ENCODE measurements at places on chromosomes 4 and X. TPM values are rescaled to one million over a fixed set of nuclear protein-coding genes. Genes with fewer than 3 reads are reported as not detected.

DNA sequence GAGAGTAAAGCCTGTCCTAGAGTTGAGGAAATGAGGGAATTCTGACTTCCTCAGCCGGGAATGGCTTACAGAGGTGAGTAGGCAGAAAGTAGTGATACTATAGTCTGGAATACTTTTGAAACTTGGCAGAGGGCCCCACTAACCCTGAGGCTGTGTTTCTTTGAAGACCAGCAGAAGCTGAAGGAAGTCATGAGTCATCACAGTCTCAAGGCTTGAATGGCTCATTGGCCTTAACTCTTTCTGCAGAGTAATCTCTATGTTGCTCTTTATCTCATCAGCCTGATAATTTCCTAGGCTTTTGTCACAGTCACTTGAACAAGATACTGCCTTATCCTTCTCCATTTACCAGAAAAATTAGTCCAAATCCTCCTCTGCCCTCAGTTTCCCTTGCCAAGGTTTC is 80.8 kb downstream of the ANKRD50 start:
- peak; percentile 96 for DNase-seq

- DNase-seq: no peak
These were observed 304.3 kb downstream of the LDB2 start for GRCh38 chr4:16594128-16594527.

DNA sequence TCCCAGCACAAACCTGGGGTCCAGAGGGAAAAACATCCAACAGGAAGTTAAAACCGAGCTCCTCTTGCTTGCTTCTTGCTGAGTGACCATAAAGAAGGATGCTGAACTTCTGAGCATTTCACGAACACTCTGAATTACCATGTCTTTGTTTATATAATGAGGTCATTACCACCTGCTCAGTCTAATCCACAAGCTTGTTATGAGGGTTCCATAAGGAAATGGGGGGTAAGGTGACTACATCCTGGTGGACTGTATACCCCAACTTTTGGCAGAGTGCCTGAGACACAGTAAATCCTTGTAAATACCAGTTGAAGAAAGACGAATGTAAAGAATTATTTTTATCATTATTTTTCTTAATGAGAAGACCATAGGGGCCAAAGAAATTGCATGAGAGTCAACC is 16.8 kb downstream of the CCDC149 start:
- DNase-seq: no peak

DNA sequence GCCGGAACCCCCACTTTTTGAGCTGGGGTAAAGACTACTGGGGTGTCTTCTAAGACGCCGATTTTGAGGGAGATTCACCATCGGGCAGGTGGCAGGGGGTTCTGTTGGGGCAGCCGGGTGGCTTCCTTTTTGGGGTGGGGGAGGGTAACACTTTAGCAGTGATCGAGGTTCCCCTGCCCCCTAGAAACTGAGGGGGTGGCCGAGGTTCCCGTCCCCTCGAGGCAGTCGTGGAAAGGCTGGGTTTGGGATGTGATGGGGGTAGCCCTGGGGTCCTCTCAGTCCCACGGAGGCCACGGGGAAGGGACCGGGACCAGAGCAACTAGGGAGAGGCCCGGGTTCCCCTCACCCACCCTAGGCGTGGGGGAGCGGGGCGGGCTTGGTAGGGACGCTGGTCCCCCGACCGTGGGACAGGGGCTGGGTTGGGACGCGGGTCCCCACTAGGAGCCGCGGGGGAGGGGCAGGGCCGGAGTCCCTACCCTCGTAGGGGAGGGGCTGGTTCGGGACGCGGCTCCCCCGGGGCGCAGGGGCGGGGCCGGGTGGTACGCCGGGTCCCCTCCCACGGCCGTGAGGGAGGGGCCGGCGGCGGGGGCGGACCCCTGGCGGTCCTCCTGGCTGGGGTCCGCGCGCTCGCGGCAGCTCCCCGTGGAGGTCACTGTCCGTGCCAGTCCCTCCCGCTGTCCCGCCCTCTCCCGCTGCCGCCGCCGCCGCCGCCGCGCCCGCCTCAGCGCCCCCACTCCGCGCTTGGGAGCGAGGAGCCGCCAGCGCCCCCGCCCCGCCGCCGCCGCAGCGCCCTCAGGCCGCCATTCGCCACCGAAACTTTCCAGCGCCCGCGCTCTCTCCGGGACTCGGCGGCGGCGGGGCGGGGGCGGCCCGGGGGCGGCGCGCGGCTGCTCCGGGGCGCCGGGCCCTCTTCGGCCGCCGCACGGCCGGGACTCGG is at the start of gene TBL1X:
TSS of gene TBL1X (plus strand) at position 624 of the 937 bp plus-strand sequence. CDS start 188,529 bp downstream, outside the sequence.
- peak; percentile 59 for DNase-seq

DNA sequence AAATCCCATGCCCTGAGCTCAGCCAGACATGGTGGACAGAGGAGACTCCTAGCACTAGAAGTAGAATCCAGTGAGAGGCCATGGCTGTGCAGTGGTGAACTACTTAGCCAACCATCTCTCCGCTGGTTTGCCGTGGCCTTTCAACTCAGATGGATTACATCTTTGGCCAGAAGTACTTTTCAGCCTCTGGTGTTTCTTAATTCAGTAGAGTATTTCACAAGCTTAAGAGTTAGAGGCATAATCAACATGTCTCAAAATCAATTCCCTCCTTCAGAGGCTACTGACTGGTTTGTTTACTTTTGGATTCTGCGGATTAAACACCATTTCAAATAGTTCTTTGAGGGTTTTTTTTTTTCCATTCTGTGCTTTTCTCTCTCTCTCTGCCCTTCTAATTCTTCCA is 91.1 kb upstream of the PGRMC2 start:
- DNase-seq: no peak

GRCh38 chr4:84952004-84952403 is 14.5 kb downstream of the WDFY3 start:
- peak; percentile 26 for DNase-seq

GRCh38 chrX:17597836-17598439 is 139.4 kb upstream of the SCML1 start:
- no peak for DNase-seq

DNA sequence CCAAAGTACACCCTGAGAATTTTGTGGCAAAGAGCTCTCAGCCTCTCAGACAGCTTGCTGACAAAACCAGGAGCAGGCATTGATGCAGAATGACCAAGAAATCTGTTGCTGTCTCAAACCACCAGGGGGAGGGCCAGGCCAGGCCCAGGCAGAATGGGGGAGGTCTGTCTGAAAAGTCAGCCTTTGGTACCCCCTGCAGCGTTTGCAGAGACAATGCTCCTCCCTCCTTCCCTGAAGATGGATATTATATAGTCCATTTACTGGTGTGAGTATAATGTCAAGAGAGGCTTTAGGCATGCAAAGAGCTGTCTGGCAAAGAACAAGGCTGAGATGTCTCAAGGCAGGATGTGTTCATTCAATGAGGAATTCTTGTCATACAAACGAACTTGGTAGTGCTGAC is 52.9 kb upstream of the TRPC5OS start:
- DNase-seq: no peak

GRCh38 chr4:74623041-74623440 is 171.3 kb downstream of the BTC start:
- DNase-seq: no peak

- no peak for DNase-seq
These were observed 1.1 kb downstream of the FBXL5 start for GRCh38 chr4:15653864-15654592.

DNA sequence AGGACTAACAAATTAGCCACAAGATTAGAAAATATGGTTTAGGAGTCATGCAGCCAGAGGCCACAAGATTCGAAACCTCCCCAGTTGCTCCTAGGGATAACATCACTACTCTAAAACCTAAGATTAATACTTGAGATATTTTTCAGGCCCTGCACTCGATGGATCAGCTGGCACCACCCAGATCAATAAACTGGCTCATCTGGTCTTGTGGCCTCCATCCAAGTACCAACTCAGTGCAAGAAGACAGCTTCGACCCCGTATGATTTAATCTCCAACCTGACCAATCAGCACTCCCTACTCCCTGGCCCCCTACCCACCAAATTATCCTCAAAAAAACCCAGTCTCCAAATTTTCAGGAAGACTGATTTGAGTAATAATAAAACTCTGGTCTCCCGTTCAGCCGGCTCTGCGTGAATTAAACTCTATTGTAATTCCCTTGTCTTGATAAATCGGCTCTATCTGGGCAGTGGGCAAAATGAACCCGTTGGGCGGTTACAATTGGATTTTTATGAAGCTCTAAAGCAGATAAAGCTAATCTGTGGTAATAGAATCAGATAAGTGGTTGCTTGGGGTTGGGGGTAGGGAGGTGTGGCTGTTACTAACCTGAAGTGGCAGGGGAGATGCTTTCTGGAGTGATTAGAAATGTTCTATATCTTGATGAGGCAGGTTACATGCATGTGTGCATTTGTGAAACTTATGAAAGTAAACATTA is 91.8 kb upstream of the ATXN3L start:
- no peak for DNase-seq

GRCh38 chrX:153668423-153669173 is 5.0 kb downstream of the PNCK start:
- DNase-seq: no peak

GRCh38 chr4:84719115-84719514 is 136.2 kb downstream of the CDS1 start:
- no peak for DNase-seq

DNA sequence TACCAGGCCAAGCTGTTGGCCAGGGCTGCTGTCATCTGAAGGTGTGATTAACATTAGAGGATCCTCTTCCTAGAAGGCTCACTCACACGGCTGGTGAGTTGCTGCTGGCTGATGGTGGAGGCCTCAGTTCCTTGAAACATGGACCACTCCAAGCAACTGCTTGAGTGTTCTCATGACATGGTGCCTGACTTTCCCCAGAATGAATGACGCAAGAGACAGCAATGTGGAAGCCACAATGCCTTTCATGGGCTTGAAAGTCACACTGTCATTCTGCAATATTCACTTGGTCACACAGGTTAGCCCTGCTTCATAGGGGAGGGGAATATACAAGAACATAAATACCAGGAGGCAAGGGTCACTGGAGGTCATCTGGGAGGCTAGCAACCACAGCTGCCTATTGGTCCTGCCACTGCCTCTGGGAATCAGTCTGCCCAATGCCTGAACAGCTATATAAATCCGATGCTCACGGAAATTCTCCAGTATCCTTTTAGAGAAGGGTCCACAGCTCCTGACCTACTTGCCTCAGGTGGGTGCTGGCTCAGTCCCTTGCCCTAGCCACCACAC is 97.1 kb upstream of the MAML3 start:
- DNase-seq: no peak

GRCh38 chr4:77913348-77913747 is 50.7 kb downstream of the MRPL1 start:
- DNase-seq: no peak

- no peak for DNase-seq
These were observed 101.3 kb downstream of the ZAR1 start for GRCh38 chr4:48591372-48591771.

DNA sequence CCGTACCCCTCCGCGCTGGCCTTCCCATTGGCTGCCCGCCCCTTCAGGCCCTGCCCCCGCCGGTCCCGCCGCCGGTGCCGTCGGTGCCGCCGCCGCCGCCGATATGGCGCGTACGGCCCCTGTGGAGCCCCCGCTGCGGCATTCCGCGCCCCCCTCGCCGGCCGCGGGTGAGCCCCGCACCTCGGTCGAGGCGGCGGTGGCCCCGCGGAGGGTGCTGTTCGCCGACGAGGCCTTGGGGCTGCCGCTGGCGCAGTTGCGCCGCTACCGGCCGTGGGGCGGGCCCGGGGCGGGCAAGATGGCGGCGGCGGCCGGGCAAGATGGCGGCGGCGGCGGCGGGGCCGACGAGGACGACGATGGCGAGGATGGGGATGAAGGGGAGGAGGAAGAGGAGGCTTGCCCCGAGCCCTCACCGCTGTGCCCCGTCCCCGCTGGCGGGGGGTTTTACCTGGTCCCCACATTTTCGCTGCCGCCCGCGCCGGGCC is at the start of gene PPP1R3F:
TSS of gene PPP1R3F (plus strand) at position 27 of the 482 bp plus-strand sequence. CDS start at position 104, 77 bp downstream.
- no peak for DNase-seq

DNA sequence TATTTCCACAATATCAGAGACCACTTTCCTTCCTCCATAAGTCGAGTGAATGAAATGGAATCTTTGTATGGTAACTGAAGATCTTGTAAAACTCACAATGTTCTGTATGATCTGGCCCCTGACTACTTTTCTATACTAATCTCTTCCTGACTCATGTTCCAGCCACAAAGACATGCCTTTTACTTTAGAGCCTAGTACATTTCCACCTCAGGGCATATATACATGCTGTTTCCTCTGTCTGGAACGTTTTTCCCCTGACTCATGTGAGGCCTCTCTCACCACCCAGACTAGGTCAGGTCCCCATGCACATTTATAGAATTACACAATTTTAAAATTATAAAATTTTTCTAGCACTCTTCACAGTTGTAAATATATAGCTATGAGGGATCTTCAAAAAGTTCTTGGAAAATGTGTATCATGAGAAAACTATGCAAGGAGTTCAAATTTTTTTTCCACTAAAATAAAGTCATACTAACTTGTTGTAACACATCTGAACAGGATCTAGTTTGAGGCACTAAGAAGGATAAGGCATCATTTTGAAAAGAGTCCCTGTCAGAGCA is 208.8 kb downstream of the SH2D1A start:
- no peak for DNase-seq

DNA sequence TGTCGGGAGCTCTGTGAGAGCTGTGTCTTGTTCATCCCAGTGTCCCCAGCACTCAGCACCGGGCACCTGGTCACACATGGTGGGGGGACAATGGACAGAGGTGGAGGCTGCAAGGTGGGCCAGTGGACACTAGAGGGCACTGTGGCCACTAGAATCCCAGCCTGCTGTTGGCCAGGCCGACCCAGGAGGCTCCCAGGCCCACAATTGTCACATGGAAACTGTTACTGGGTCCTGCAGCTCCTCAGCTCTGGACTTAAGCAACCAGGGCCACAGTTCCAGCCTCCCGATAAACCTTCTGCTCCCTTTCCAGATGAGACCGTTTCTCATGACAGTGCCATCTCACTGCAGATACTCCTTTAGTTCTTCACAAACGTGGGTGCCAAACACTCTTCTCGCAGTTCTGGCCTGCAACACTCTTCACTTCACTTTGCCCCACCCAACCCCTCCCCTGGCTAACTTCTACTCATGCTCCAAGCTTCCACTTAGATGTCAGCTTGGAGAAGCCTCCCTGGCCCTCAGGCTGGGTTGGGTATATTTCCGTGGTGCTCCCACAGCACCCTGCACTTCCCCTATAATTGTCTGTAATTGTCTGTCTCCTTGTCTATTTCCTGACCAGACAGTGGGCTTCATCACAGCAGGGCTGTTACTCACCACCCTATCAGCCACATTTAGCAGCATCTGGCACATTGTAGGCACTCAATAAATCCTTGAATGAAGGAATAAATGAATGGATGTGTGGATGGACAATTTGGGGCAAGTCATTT is 3.5 kb upstream of the IQSEC2 start:
- DNase-seq: peak; percentile 62

Gene EVC2
- total RNA-seq: 1.4 TPM

Gene GLUD2
- total RNA-seq: 0.30 TPM

Gene RS1
- not detected for total RNA-seq

Gene HDX
- 1.2 TPM for total RNA-seq

Gene ZNF674
- 4.0 TPM for total RNA-seq

Gene EVC
- 14.0 TPM for total RNA-seq

Gene P2RY10
- not detected for total RNA-seq

Gene TMEM154
- total RNA-seq: 34.5 TPM

Gene OPRPN
- total RNA-seq: not detected

Gene GABRQ
- total RNA-seq: not detected

Gene TCEAL9
- total RNA-seq: 44.4 TPM
